Glutamatergic neuron (in vitro differentiated cells): ENCODE measurements at places on chromosomes 4 and X.

DNA sequence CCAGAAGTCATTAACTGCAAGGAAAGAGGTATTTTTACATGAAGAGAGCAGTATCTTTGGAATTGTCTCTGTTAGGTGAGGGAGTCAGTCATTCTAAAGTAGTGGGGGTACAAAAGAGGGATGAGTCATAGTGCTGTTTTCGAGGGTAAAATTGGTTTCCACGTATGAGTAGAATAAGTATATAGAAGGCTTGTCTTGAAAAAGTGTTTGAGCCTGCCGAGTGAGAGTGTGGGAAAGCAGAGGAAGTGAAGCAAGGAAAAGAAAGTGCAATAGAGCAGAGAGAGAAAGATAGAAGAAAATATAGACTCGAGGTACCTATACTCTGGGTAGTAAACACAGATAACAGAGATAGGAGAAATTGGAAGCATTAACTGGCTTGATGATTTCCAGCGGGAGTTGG is 696.4 kb downstream of the DMD start:
- no peak for DNase-seq

- no peak for DNase-seq
Observed at GRCh38 chr4:87387237-87387636, 3.8 kb downstream of the HSD17B11 start.

DNA sequence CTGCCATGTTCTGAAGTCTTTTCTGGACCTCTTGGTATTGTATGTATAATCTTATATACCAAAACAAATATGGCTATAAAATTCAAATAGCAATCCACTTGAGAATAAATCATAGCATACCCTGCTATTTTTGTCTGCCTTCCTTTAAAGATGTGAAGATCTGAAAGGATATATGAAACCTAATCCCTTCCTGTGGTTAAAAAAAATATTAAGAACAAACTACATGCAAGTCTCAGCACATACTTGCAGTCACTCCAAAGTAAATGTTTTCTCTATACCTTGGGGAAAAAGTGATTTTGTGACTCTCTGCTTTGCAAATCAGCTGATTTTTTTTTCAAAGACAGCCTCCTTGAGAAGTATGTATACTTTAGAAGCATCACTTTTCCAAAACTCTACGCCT is 322.9 kb downstream of the ANKRD50 start:
- DNase-seq = no peak

DNA sequence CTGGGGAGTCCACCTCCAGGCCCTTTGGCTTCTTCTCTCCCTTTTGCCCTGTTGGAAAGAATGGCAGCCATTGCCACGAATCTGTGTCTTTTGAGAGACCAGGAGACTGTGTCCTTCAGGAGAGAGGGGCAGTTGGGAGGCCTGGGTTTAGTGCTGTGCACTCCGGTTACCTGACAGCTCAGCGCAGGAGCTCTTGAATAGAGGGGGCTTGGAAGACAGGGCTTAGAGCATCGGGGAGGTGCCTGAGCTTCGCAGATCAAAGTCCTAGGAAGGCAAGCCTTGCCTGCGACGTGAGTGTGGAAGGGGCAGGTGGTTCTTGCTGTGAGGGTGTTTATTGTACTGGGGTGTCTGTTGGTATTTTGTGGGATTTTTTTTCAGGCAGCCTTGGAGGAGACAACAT is 41.9 kb upstream of the TADA2B start:
- DNase-seq = no peak

- DNase-seq = no peak
Observed at GRCh38 chr4:161629694-161630441, 533.9 kb downstream of the FSTL5 start.

- DNase-seq = no peak
Observed at GRCh38 chrX:101408532-101408841, 465 bp downstream of the HNRNPH2 start.

- no peak for DNase-seq
Observed at GRCh38 chr4:119540249-119540648, 88.4 kb downstream of the PDE5A start.

- DNase-seq = no peak
Observed at GRCh38 chr4:4880492-4880891, 21.0 kb downstream of the MSX1 start.

DNA sequence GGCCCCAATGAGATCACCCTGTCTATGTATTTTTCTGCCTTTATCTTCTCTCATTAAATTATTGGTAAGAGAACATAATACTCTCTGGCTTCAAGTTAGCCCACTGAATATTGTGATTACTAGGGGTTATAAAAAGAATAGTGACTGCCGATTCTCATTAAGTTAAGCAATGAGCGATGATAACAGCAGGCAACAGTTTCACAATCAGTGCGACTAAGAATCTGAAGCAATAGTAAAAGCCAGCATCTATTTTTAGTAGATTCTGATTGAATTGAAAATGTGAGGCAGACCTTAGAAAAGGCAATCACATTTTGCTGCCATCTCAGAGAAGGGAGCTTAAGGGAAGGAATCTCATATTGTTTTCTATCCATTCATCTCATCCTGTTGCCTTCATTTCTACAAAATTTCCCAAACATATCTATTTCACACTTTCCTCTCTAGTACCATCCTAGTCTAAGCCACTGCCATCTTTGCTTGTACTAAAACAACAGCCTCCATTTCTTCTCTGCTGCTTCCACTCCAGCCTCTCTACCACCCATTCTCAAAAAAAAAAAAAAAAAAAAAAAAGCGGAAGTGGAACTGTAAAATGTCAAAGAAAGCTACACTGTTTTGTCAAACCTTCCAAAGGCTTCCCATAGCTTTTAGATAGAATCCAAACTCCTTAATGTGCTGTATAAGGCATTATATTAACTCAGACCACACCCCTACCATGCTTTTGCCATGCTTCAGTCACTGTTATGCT is 17.4 kb downstream of the GABRA4 start:
- DNase-seq = no peak

DNA sequence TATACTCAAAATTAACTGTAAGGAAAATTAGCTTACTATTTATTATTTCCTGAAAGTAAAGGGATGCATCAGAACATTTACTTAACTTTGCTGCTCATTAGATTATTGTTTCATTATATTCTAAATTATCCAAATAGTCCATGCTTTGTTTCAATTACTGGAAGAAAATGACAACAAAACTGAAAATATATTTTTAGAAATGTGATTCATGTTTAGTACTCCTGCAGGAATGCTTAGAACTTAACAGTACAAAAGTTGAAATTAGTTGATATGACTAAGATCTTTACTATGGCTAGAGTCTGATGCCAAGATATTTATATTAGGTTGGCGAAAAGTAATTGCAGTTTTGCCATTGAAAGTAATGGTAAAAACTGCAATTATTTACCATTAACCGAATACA is 660.5 kb upstream of the PABPC4L start:
- DNase-seq = no peak

GRCh38 chr4:142579443-142579842 is 266.7 kb downstream of the INPP4B start:
- DNase-seq = no peak

GRCh38 chrX:145817331-145818185 is at the start of gene SLITRK2:
Gene SLITRK2, plus strand, starts transcription at chrX:145817829. Its CDS starts 4,597 bp downstream, at chrX:145822426.
- peak; percentile 36 for DNase-seq

DNA sequence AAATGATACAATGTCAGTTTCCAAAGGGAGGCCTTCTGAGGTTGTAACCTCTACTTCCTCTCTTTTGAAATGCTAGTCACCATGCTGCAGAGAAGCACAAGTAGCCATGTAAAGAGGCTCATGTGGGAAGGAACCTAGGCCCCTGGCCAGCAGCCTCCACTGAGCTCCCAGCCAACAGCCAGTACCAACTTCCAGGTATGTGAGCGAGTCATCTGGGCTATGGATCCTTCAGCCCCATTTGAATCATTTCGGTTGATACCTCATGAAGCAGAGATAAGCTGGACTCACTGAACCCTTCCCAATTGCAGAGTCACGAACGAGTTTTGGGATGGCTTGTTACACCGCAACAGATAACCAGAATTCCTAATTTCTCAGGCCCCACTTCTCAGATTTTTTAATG is 187.0 kb upstream of the LDB2 start:
- no peak for DNase-seq

DNA sequence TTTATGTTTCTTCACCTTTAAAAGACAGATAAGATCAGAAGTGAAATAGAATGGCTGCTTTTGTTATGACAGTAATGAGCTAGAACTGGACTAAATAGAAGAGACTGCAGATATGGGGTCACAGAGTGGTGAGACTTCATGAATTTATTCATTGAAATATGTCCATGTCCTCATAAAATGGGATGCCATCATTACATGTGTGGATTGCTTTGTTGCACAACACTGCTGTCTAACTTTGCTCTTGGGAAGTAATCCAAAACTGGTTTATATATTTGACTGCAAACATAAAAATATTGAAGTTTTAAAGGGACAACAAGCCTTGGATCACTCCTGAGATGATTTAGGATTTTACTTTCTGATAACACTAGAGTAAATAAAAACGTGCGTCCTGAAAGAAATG is 209.2 kb upstream of the FAT4 start:
- no peak for DNase-seq

DNA sequence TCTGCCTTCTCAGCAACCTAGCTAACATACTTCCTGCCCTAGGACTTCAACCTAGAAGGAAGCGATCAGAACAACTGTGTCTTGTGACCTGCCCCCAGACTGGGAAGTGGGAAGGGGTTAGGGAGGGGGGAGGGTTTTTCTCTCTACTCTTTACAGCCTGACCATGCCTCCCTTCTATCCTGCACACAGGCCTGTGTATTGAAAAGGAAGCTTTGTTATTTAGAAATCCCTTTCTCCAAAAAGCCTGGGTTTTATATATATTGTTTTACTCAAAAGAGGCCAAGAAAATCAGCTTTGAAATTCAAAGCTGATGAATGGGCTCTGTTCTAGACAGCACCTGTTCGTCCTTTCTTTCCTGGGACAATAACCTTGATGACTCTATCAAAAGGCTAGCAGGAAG is 35.2 kb upstream of the SMS start:
- DNase-seq = no peak

DNA sequence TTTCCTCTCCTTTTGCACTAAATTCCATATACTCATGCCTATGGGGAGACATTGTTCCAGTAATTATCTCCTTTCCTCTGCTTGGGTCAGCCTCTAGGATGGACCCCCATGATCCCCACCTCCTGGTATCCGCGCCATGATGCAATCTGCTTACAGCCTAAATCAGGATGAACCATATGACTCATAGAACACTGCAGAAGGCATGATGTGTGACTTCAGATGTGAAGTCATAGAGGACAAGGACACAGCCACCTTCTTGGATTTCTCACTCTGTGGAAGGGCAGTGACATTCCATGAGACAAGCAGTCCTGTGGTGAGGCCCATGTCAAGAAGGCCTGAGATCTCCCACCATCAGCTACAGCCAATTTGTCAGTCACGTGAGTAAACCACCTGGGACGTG is 9.0 kb upstream of the TMEM144 start:
- no peak for DNase-seq

DNA sequence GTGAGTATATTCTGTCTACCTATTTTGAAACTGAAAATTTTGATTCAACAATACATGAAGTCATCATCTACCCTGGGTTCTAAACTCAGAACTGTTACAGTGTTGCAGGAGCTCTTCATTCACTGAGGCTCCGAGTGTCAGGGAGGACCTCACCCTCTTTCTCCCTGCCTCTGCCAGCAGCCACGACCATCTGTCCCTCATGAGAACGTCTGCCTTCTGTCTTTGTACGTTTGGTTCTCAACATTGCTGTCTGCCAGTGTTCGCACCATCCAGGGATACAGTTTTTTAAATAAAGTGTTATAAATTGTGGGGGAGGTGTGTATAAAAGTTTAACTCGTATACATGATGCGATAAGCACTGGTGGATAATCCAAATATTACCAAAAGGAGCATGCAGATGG is 55.5 kb downstream of the TRAPPC11 start:
- DNase-seq = peak; percentile 46

GRCh38 chr4:28443371-28443770 is 1582.7 kb downstream of the STIM2 start:
- DNase-seq = no peak

DNA sequence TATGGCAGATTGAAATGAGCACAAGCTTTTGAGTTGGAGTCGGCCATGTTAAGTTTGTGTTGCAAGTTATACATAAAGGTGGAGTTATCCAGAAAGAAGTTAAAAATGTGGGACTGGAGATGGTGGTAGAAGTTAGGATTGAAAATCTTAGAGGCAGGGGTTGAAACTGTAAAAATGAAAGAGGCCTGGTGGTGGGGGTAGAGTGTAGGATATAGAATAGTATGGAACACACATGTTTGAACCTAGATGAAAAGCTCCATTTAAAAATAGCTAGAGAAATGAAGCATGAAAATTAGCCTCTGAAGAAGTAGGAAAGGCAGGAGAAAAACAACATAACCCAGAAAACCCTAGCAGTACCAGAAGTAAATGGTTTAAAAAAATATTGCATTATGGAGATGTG is 131.8 kb upstream of the ENPEP start:
- DNase-seq = no peak

DNA sequence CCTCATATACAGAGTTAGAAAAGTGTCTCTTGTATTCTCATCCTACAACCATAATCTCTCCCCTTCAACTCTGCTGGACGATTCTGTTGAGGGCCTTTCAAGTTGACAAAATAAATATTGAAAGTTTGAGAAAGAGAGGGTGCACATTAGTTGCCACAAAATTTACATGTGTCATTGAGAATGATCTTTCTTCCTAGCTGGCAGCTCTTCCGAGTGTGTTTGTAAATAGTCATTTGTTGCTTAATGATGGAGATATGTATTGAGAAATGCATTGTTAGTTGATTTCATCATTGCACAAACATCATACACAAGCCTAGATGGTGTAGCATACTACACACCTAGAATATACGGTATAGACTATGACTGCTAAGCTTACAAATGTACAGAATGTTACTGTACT is 632.8 kb upstream of the AMOT start:
- no peak for DNase-seq
